Regular cardiac myocyte (primary cell): ENCODE measurements at places on chromosomes 2 and 18. TPM values are rescaled to one million over a fixed set of nuclear protein-coding genes. Genes with fewer than 3 reads are reported as not detected.

B3GNT7 gene
- total RNA-seq = under 0.01 and 0.56 TPM in 2 replicates

GPAT2 gene
- 7.6 and 37.0 TPM in 2 replicates for total RNA-seq

SMYD5 gene
- 13.5 and 23.4 TPM in 2 replicates for total RNA-seq

SLC9A4 gene
- not detected in 2 replicates for total RNA-seq

GPBAR1 gene
- total RNA-seq = 0.19 and 0.28 TPM in 2 replicates
